ENCODE measurements at places on chromosomes 5 and 9. TPM values are rescaled to one million over a fixed set of nuclear protein-coding genes. Genes with fewer than 3 reads are reported as not detected.

GKAP1 gene
- total RNA-seq, result 3.5 TPM

SLC34A3 gene
- total RNA-seq, result 0.14 TPM

COL23A1 gene
- 0.35 TPM for total RNA-seq

OTP gene
- total RNA-seq, result not detected

UQCRQ gene
- total RNA-seq, result 288 TPM

TXNDC8 gene
- total RNA-seq, result not detected

BSPRY gene
- 15.3 TPM for total RNA-seq

MCC gene
- 38.8 TPM for total RNA-seq

FBXO4 gene
- total RNA-seq, result 6.6 TPM

ORM1 gene
- not detected for total RNA-seq

GHR gene
- 0.42 TPM for total RNA-seq

TICAM2 gene
- total RNA-seq, result 0.56 TPM

ADAMTSL2 gene
- total RNA-seq, result not detected

KIF4B gene
- total RNA-seq, result not detected

FGF18 gene
- total RNA-seq, result not detected

SLC28A3 gene
- total RNA-seq, result 1.6 TPM

PLAC8L1 gene
- total RNA-seq, result not detected
